ENCODE measurements at places on chromosomes 5 and 9.

DNA sequence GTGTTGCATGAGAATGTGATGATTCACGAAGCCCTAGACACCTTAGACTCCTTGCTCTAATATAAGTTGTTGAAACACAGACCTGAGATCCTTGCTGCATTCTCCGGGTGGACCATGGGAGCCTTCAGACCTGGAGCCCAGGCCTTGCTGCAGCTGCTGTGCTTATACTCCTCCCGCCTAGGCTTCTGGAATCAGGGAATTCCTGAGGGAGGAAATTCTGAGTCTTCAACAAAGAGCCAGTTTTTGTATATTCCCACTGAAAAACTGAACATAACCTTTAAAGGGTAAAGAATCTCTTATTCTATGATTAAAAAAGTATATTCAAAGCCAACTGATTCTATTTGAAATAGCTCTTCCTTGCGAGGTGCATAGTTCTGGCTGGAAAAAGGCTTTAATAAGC, 245.1 kb upstream of the ELAVL2 start:
- DNase-seq: no peak

GRCh38 chr5:139814704-139815280, 19.2 kb downstream of the PSD2 start:
- DNase-seq: no peak

DNA sequence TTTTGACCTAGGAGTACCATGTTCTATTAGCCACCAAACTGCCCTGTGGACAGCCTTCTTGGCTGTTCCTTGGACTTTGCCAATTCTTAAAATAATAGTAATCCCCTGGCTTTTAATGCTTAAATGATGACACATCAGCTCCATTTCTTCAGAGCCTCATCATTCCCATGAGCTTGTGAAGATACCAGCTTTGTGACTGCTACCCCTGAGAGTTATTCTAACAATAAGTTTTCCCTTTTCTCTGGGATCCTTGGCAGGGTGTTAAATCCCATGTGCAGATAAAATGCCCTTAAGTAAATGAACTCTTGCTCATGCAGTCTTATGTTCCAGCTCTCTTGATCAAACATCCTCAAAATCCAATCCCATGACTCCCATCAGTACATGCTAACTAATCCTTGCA, 415.3 kb downstream of the CETN3 start:
- DNase-seq: no peak

DNA sequence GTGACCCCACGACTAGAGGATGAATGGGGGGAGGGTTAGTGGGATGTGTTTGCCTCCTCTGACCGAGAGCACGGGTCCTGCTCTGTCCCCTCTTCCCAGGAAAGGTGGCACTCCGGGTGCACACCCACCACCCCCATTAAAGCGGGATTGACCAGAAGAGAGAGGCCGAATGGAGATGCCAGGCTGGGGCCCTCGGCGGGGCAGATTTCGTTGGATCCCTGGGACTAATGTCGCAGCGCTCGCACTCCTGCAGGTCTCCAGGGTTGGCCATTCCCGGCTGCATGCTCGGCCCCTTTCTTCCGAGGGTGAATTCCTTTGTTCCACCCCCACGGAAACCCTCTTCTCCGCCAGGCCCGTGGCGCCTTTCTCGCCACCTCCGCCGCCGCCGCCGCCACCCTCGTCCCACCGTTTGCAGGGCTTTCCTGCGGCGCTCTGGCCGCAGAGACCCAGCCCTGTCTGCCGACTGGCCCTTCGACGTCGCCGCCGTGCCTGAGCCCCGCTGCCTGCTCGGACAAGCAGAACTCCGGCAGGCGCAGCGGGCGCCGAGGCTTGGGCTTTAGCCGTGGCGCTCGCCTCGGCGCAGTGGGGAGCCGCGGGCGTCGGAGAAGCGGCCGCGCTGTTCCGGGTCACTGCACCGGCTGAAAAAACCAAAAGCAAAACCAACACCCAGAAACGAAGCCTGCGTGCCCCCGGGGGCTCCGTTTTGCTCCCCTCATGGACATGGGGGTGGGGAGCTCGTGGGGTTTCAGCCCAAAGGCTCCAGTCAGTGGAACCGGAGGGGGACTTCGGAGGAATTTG, 11.8 kb downstream of the LMX1B start:
- DNase-seq: no peak

- DNase-seq: no peak
These were observed 94.6 kb upstream of the RASGRF2 start for GRCh38 chr5:80865551-80865950.

DNA sequence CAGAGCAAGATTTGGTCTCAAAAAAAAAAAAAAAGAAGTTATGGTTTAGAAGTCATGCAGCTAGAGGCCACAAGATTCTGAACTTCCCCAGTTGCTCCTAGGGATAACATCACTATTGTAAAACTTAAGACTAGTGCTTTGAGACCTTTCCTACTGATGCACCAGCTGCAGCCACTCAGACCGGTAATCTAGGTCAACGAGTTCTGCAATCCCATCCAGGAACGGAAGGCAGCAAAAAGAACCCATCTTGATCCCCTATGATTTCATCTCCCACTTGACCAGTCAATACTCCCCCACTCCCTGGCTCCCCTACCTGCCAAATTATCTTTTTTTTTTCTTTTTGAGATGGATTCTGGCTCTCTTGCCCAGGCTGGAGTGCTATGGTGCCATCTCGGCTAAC, 46.9 kb upstream of the TTC39B start:
- no peak for DNase-seq

Data from SW 1271 (cell line).